ENCODE measurements at places on chromosomes 11 and 22.
A peak's percentile ranks its signal among the peaks of the same experiment; 100 is the strongest.

DNA sequence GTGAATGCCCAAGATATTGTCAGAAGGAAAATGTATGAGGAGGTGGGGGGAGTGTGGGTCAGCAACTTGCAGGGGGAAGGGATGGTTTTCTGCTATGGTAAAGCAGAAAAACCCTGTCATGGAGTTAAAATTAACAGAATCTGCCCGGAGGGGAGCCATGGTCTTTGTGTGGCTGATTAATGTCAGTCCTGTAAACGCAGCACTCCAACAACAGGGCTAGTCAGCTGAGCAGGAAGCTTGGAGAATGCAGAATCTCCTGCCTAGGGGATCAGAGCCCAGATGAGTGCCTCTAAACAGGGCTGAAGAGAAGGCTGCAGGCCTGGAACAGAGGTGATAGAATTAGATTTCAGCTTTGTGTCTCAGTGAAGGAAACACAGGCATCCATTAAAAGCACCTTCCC is 140.9 kb upstream of the MTNR1B start:
- DNase-seq: no peak

- DNase-seq: no peak
Measured at GRCh38 chr22:47150426-47150825, 388.0 kb downstream of the TBC1D22A start.

GRCh38 chr22:46947516-46948257 is 185.2 kb downstream of the TBC1D22A start:
- DNase-seq: no peak

DNA sequence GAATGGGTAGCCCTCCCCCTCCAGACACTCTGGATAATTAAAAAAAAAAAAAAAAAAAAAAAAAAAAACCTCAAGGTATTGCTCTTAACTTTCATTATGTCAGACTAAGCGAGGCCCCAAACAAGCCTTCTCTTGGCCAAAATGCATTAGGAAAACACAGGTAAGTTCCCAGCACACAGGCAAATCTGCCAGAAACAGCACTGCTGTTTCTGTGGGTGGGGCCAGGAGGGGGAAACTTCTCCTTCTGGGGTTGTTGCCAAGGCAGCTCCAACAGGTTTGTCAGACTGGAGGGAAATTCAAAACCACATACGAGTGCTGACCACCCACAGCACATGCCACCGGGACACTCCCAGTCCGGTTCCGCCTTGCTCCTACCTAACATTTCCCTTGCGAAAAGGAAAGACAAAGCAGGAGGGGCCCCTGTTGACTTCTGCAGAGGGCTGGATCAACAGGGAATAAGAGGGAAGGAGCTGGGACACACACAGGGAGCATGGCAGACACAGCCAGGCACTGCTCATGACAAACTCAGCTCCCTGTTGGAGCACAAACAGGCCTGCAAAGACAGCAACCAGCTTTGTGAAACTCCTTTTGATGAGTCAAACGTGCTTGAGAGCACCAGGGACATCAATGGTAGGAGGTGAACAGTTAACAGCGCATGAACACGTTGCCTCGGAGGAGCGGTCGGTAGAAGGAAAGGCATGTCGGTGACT is 55.0 kb downstream of the MYH9 start:
- peak; percentile 91 for DNase-seq

DNA sequence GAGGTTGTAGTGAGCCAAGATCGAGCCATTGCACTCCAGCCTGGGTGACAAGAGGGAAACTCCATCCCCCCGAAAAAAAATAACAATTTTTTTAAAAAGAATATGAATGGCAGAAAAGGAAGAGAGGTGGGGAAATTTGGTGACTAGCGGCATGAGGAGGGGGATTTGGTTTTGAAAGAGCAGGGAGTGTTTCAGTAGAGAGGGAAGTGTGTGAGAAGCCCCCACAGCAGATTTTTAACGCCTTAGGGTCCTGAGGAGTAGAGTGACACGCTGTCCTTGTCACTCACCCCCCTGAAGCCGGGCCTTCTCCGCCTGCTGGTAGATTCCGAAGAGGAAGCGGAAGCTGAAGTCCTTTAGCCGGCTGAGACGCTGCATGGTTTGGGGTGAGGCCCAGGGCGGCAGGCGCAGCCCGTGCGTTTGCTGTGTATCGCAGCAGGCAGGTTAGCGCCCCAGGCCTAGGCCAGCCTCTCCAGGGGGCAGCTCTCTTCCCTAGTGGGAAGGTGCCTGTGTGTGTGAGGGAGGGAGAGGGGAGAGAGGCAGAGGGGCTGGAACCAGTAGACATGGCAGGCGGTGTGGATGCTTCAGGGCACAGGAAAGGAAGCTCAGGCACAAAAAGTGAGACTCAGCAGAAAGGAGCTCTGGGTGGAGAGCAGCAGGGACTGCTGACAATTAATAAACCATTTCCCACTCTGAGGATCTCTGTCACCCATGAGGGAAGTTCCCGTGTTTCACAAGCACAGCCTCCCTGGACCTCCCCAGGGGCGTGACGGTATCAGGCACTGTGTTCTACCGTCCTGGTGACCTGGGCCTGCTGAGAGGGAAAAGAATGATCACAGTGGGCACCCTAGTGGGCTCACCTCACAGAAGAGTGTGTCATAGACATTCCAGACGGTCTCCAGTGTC is 3.9 kb downstream of the ACP2 start:
- DNase-seq: no peak

GRCh38 chr11:75663808-75664207 is 5.0 kb downstream of the MAP6 start:
- no peak for DNase-seq

GRCh38 chr11:77353131-77353530 is 51.6 kb upstream of the GDPD4 start:
- no peak for DNase-seq

- no peak for DNase-seq
Measured at GRCh38 chr22:23231471-23232093, 51.3 kb downstream of the BCR start.

DNA sequence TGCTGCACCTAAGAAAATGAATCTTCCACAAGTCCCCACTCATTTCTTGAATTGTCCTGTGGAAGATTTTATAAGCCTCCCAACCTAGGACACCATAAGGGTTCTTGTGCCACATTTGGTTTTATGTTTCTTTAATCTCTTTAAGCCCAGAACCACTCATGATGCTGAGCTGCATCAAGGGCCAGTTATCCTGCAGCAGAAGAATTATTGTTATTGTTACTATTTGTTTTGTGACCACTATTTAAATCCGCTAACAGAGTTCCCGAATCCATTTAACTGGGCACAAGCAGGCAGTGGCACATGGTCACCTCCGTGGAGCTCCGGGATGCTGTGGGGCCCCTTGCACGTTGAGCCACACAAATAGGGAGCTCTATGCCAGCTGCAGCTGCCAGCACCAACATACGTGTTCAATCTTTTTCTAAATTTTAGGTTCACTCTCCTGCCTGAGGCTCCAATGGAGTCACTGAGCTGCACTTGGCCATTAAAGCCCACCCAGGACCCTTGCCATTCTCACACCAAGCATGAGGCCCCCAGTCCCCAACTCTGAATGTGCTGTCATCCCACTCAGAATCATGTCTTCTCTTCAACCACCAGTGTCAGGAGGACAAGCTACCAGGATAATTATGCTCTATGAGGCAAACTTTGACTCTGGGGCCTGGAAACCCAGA is 60.6 kb downstream of the DGCR2 start:
- DNase-seq: peak; percentile 13

DNA sequence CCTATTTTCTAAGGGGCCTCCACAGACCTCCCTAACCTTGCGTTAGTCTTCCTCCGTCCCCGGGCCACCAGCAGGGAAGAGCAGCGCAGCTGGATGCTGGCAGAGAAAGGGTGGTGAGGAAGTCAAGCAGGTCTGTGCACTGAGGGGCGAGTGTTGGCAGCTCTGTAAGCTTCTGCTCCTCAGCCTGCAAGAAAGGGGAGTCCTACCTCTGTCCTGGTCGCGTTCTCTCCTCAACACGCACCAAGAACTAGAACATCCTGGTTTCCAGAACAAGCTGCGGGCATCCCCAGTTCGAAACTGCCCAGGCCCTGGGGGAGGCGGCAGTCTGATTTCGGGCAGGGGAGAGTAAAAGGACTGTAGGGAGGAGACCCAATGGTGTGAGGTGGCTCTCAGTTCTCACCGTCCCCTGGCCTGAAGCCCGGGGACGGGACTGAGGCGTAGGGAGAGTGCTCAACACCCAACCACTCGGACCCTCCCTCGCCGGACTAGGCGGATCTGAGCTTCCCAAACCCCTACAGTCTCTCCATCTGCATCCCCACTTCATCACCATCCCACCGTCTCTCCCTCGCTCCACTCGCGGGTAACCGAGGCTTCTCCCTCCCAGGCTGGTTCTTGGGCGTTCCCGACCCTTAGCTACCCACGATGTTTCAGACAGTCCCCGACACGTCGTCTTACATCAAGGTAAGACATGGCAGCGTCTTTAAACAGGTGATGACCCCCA is 7.7 kb upstream of the FLI1 start:
- DNase-seq: no peak

DNA sequence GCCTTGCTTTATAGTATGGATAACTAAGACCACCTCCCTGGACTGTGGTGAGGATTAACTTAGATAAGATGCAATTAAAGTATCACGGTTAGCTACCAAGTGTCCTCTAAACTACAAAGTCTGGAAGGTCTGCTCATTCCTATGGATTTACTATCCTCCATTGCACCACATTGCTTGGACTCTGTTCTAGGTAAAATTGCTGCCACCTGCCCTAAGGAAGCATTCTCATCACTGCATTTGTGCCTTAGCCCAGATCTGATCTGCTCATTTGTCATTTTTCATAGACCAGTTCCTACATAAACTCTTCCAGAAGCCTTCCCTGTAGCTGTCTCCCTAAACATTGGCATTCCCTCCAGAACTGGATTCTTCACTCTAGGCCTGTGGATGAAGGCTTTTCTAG is 380.0 kb downstream of the INSC start:
- no peak for DNase-seq

- no peak for DNase-seq
Measured at GRCh38 chr11:69609351-69609750, 31.6 kb upstream of the CCND1 start.

DNA sequence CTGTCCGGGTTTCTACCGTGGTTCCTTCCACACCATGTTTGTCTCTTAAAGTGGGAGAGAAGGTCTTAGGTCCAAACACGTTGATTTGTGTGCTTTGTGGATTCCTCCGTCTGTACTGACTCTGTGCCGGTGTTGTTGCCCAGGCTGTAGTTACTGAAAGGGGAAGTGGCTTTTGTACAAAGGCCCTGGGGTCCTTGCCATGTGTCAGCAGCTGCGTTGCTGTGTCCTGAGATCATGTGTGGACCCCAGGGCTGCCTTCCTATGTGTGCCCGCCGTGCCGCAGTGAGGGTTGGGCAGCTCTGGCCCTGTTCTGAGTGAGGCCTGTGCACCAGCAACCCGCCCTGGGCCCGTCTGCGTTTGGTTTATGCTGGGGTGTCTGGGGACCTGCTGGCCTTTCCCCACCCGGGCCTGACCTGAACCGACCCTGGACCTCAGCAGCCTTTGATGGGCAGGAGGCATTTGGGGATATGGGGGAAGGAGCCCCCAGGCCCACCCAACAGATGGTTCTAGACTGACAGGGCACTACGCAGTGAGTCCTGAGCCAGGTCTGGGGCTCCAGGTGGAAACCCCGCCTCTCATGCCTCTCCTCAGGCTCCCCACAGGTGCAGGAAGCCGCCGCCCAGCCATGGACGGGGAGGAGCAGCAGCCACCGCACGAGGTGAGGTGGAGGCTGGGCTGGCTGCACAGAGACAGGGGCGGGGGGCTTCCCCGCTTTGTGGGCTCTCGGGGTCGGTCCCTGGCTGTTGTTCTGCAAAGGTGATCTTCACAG is 6.9 kb downstream of the TRABD start:
- no peak for DNase-seq

- DNase-seq: no peak
Measured at GRCh38 chr22:17493419-17493981, 69.8 kb upstream of the SLC25A18 start.

- no peak for DNase-seq
Measured at GRCh38 chr11:85756401-85757200, 54.3 kb downstream of the SYTL2 start.

DNA sequence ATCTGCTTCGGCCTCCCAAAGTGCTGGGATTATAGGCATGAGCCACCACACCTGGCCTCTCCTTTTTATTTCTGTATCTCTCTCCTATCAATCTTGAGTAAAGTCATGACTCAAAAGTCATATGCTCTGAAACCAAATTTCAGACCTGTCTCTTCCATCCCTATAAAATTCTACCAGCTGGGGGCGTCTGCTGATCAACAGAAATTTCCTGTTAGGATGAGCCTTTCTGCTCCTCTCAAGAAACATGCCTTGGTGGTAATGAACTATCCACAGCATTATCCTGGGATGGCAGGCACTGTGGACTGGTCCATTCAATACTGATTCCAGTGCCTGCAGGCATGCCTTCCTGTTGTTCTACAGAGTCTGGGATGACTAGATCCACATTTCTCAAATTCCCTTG is 472.6 kb downstream of the NELL1 start:
- DNase-seq: no peak

- no peak for DNase-seq
Measured at GRCh38 chr22:37493979-37494378, 7.8 kb upstream of the MFNG start.
